ENCODE measurements at places on chromosomes 11 and 22.

- DNase-seq = no peak
Measured at GRCh38 chr11:24406389-24406788, 90.5 kb upstream of the LUZP2 start.

DNA sequence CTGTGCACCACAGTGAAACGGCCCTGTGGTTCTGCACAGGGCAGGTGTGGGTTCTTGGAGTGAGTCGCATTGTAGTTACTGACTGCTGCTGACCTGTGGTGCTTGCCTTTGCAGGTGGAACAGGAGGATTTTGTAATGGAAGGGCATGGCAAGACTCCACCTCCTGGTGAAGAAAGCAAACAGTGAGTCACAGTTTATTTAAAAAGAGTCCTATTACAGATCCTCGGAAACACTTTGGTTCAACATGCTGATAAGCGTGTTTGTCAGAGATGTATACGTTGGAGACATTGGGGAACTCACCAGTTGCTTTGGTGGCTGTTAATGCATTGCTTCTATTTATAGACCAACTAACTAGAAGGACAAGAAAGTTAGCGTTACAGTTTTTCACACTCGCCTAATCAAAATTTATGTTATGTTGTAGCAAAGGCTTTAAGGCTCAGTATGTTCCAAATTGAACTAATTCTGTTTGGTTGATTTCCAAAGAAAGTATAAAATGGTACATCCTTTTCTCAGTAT, 21.7 kb upstream of the TNRC6B start:
- DNase-seq = peak; percentile 48

GRCh38 chr11:22666688-22667439, 453 bp downstream of the GAS2 start:
- no peak for DNase-seq

DNA sequence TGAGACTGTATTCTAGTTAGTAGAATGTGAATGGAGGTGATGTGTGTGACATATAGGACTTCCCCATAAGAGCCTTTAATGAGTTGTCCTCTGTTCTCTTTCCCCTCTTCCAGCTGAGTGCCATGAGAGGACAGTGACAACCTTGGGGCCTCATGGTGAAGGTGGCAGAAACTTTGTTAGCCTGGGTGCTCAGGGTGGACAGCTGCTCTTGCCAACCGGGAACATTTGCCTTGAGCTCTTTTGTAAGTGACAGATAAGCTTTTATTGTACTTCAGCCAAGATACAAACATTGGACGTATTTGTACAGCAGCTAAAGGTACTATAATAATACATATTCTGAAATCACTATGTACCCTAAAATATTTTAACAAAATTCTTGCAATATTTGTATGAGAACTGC, 33.0 kb upstream of the PLET1 start:
- DNase-seq = no peak

- no peak for DNase-seq
Measured at GRCh38 chr11:104165014-104165413, 1.1 kb upstream of the PDGFD start.

DNA sequence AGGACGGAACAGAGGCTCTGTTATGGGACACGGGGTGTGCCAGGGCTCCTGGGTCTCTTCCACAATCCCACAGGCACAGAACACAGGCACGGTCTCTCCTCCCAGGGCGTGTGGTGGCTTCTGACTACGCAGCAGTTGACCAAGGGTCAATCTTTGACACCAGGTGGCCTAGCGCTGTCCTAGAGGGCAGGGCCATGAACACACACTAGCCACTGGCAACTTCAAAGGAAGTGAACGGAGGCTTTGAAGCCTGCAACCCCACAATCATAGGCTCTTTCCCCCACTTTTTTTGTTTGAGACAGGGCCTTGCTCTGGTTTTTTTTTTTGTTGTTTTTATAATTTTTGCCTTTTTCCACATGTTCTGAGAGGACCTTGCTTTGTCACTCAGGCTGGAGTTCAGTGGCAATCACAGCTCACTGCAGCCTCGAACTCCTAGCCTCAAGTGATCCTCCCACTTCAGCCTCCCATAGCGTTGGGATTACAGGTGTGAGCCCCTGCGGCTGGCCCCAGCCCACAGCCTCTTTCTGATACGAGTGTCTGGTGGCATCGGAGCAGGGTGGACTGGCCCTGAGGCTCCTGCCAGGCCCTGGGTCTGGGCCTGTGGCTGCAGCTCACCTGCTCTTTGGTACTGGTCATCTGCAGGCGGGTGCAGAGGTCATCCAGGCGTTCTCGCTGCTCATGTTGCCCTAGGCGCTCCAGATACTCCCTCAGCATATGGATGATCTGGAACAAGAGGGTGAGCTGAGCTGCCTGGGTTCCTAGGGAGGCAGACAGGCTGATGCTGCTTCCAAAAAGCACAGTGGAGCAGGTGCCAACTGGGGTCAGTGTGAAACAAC, 9.1 kb downstream of the GALR3 start:
- DNase-seq = no peak

- DNase-seq = no peak
Measured at GRCh38 chr22:19422440-19423301, 8.9 kb downstream of the HIRA start.

- DNase-seq = no peak
Measured at GRCh38 chr22:32850157-32850556, 48.7 kb downstream of the TIMP3 start.

GRCh38 chr11:133064152-133064877, 468.0 kb downstream of the OPCML start:
- DNase-seq = peak; percentile 95

DNA sequence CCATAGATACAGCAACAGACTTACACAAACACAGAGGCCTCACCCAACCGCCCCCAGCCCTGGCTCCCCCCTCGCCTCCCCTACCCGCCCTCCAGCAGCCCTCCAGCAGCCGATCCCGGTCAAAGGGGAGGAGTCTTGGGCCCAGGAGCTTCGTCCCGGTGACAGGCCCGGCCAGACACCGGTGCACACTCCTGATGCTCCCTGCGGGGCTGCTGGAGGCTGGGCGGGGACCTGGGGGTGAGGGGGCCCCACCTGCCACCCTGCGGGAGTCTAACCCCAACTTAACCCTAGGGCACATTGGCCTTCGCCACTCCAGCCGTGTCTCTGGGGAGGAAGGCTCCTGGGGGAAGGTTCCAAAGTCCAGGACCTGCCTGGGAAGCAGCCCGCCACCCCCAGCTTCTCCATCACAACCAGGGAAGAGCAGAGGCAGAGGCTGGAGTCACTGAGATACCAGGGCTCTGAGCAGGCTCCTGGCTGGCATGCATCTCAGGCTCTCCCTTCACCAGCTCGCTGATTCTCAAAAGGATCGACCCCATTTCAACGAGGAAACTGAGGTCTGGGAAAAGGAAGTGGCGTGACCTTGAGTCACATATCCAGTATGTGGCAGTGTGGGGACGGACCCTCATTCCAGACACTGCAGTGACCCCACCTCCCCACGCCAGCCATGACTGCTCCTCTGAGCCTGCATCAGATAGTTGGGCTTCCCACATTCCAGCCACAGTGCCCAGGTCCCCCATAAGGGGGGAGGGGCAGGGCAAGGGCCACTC, 14.4 kb downstream of the BCL9L start:
- no peak for DNase-seq

- DNase-seq = no peak
Measured at GRCh38 chr11:8812438-8812837, 98.6 kb upstream of the AKIP1 start.

GRCh38 chr11:117834068-117834810, 9.7 kb upstream of the FXYD2 start:
- peak; percentile 42 for DNase-seq

- peak; percentile 49 for DNase-seq
Measured at GRCh38 chr11:129978447-129978846, 24.2 kb downstream of the PRDM10 start.

DNA sequence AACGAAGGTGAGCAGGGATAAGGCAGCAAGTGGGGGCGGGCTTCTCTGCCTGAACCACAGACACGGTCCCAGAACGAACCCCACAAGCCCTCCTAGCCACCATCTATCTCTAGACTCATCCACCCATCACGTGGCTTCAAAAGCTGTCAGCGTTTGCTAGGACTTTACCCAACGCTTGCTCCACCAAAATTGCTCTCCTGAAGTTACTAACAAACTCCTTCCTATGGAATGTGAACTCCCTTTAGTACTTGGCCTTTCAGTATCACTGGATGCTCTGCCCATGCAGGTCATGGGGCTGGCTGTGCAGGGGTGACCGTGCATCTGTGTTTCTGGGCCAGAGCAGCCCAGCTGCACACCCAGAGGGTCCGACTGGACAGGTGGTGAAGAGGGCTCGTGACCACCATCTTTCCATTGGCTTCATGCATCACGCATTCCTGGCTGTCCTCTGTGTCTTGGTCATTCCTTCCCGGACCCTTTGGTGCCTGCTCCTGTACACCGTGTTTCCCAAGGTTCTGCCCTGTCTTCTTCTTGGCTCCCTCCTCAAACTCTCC, 85.1 kb downstream of the MYO7A start:
- DNase-seq = no peak

GRCh38 chr11:77801477-77801876, 19.0 kb downstream of the RSF1 start:
- no peak for DNase-seq

DNA sequence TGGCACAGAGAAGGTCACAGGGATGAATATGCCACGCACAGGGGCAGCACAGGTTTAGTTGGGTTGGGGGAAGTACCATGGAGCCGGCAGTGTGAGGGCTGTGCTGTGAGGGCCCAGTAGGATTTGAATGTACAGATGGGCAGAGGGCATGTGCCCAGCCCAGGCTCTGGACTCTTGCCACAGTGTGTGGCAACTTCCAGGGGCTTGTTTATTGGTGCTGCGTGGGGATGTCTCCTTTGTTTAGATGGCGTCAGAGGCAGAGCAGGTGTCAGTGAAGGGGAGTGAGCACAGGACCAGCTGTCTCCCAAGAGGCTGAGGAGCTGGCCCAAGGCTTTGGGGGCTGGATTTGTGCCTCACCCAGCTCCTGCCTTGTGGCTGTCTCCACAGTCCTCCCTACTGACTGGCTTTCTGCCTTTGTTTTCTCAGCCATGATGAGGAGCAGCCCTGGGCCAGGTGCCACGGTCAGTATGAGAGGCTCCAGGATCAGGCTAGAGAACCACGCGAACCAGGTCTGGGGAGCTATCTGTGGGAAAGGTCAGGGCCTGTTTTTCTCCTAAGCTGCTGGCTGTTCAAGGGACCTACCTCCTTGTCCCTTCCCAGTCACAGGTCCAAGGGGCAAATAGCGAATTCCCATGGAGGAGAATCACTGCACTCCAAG, 21.9 kb downstream of the SUN2 start:
- DNase-seq = no peak

- DNase-seq = no peak
Measured at GRCh38 chr11:86571273-86571948, 101.0 kb downstream of the ME3 start.

- peak; percentile 94 for DNase-seq
Measured at GRCh38 chr11:69008737-69009440, 4.2 kb downstream of the MRGPRF start.

GRCh38 chr11:25435197-25435596, 896.7 kb upstream of the ANO3 start:
- no peak for DNase-seq

- DNase-seq = no peak
Measured at GRCh38 chr11:127440616-127441015, 440.0 kb upstream of the KIRREL3 start.

- DNase-seq = no peak
Measured at GRCh38 chr11:108727665-108728064, 62.8 kb downstream of the DDX10 start.

GRCh38 chr11:85752890-85753581, 57.9 kb downstream of the SYTL2 start:
- DNase-seq = no peak

GRCh38 chr11:3030289-3031070, 26.7 kb downstream of the CARS1 start:
- no peak for DNase-seq

All from osteocyte (in vitro differentiated cells).